ENCODE measurements at places on chromosomes 3 and 15.

DNA sequence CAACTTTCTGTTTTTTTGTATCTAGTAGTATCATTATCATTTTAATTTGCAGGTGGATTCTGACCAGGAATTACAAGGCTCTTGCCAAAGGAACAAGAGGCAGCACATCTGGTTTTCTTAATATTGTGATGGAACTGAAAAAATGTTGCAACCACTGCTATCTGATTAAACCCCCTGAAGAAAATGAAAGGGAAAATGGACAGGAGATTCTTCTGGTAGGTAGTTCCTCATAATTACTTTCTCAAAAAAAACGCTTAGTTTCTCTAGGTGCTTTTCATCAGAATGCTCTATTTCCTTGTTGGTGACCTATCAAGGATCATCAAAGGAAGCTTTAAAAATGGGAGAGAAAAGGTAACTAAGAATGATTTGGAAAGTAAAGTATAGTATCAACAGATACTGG is 71.6 kb downstream of the CHD2 start:
- no peak for DNase-seq

GRCh38 chr3:156535162-156535627 is 19.7 kb downstream of the SSR3 start:
- peak; percentile 40 for DNase-seq

DNA sequence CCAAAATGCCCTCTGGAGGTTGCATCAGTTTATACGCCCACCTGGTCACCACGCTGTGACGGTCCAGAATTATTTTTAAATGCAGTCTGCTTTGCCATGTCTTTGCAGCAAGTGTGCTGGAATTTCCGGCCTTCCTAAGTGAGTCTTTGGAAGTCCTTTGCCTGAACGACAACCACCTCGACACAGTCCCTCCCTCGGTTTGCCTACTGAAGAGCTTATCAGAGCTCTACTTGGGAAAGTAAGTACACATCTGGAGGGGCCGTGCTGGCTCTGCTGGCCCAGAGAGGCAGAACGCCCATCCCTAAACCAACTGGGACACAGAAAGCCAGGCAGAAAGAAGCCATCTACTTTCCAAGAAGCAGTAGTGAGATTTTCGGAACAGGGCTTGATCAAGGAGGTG is 101.8 kb downstream of the LRRK1 start:
- DNase-seq: peak; percentile 12

DNA sequence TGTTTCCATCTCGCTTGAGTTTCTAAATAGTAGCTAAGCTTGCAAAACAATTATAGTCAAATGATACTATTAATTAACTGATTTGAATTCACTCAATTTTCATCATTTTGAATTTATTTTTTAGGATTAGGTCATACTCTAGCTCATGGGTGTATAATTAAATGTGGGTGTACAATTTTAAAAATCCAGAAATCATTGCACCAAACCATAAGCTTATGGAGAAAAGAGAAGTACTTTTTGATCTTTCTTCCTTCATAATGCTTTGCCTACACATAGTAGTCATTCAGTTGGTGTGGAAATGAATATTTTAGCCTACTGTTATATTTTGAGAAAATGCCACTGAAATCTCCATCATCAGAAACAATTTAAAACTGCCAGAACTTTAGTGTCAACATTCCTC is 175.1 kb downstream of the CD47 start:
- DNase-seq: no peak

DNA sequence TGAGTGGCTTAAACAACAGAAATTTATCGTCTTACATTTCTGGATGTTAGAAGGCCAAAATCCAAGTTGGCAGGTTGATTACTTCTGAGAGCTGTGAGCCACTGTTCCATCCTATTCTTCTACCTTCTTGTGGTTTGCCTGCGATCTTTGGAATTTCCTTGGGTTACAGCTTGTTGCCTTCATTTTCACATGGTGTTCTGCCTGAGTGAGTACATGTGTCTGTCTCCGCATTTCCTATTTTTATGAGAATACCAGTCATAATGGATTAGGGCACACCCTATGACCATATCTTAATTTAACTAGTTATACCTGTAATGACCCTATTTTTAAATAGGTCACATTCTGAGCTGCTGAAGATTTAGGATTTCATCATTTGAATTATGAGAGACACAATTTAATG is 294.3 kb downstream of the CNTN4 start:
- DNase-seq: no peak

DNA sequence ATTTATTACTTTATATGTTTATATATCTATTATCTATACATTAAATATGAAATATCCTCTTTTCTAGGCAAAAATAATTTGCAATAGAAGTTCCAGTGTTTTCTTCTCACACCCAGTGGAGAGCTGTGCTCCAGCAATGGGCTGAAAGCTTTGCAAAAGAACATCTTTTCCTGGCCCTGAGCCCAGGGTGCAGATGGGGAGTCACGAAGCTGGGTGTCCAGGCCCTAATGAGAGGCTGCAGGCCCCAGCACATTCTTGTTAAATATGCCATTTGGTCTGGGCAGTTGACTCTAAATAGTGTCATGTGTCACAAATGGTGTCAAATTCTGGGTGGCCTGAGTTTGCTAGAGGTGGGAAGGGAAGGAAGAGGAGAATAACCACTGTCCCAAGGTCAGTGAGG is 5.7 kb downstream of the NTRK3 start:
- DNase-seq: no peak

DNA sequence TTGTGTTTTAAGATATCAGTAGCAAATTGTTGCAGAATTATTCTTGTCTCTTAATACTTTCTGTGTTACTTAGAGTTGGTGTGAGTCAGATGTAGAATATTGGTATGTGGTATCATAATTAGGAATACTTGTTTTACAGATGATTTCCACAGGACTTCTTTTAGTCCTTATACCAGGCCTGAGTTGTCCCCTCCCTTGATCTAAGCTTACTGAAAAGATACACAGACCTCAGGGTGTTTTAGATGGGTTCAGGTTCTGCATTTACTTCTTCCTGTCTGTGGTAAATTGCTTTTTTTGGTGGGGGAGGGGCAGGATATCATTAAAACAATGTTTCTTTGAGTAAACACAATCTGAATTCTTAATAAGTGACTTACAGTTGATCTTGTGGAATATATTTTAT is 14.2 kb downstream of the DZIP3 start:
- no peak for DNase-seq

GRCh38 chr3:98021830-98022560 is 13.1 kb downstream of the GABRR3 start:
- DNase-seq: no peak

DNA sequence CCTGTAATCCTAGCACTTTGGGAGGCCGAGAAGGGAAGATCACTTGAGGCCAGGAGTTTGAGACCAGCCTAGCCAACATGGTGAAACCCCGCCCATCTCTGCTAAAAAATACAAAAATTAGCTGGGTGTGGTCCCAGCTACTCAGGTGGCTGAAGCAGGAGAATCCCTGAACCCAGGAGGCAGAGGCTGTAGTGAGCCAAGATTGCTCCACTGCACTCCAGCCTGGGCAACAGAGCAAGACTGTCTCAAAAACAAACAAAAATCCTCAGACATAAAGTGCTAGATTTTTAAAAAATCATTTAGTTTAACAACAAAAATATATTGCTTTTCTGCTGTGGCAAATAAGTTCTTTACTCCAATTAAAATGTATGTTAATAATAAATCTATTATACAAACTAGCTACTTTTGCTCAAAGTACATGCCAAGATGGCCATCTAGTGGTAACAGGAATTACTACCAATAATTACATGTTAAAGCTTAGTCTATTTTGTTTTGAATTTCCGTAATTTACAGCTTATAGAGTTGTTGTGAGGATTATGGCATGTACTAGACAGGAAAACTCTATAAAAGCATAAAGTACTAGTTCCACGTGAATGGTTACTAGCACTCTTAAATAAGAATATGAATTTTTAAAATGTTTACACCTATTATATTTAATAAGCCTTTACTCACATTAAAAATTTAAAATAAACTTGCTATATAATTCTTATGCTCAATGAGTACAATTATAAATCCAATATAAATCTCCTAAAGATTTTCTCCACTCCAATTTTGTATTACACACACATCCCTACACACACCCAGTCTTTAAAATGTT is 39.0 kb downstream of the GABPB1 start:
- DNase-seq: no peak

GRCh38 chr15:37056177-37057121 is 43.9 kb downstream of the MEIS2 start:
- no peak for DNase-seq

GRCh38 chr15:80801891-80802680 is 22.9 kb downstream of the CEMIP start:
- DNase-seq: no peak

- no peak for DNase-seq
Measured at GRCh38 chr15:83198476-83198875, 9.1 kb downstream of the HDGFL3 start.

GRCh38 chr15:70762469-70763119 is 764 bp downstream of the UACA start:
- peak; percentile 40 for DNase-seq

DNA sequence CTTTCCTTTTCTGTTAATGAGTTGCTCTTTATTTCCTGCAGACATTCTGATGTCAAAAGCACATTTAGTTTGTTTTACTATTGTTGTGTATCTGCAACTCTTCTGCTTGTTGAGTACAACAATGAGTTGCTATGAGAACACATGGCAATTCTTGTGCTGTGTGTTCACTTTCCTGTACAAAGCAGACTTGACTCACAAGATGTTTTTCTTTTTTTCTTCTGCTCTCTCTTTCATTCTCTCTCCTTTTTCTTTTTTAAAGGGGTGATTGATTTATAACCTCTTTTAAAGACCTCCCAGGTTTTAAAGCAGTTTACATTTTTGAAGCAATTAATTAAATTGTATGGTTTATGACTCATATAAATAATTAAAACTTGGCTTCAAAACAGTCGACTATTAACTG is 31.6 kb upstream of the ABHD10 start:
- no peak for DNase-seq

GRCh38 chr15:76147906-76148570 is 88.3 kb downstream of the TMEM266 start:
- DNase-seq: peak; percentile 73

DNA sequence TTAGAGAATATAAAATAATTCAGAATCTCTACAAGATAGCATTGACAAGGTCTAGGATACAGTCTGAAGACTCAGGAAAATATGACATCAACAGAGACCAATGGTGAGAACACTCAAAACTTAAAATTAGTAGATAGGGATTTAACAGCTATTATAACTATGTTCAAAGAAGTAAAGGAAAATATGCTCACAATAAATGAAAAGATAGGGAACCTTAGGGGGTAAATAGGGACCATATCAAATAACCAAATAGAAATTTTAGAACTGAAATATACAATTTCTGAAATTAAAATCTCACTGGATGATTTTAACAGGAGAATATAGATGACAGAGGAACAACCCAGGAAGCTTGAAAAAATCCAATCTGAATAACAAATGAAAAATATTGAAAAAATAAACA is 31.8 kb upstream of the IGF2BP2 start:
- DNase-seq: no peak
